CD4-positive, alpha-beta T cell treated with Interleukin-17A for 4 hours (primary cell): ENCODE measurements at places on chromosomes 6 and 20.

DNA sequence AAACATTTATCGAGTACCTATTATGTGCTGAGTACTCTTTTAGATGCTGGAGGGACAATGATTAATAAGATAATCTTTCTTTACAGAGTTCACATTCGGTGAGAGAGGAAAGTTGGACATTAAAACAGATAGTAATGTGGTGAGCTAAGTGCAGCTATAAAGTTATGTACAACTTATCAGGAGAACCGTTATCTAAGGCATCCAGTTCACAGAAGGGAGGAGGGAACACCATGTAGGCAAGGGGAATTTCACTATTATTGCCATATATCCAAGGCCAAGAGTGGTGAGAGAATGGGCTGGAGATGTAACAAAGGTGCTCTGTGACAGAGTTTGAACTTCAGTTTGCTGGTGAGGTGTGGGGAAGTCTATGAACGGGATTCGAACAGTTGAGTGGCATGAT, 105.8 kb downstream of the CARMIL1 start:
- DNase-seq: no peak

DNA sequence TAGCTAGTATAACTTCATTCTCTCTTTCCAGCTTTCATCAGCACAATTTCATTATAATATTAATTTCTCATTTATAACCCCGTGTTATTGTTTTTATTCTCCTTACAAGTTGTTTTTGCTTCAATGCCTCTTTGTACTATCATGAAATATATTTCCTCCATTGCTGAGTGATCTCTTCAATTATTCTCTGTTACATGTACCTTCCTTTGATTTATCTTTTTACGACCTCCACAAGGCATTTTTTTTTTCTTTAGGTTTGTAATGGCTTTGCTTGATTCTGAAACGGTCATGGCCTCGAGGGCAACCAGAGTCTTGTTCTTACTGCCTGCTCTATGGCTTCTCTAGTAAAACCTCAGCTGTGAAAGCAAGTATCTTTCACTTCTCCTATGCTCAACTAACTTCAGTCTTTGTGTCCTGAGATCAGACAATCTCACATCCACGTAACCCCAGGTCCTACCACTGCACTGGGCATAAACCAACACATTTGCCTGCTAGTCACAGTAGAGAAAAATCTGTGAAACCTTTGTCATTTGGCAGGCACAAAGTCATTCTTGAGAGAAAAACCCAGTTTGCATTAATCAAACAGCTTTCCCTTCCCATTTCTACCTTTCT, 119.9 kb downstream of the UST start:
- no peak for DNase-seq

GRCh38 chr6:79612457-79612856, 18.7 kb upstream of the SH3BGRL2 start:
- no peak for DNase-seq

DNA sequence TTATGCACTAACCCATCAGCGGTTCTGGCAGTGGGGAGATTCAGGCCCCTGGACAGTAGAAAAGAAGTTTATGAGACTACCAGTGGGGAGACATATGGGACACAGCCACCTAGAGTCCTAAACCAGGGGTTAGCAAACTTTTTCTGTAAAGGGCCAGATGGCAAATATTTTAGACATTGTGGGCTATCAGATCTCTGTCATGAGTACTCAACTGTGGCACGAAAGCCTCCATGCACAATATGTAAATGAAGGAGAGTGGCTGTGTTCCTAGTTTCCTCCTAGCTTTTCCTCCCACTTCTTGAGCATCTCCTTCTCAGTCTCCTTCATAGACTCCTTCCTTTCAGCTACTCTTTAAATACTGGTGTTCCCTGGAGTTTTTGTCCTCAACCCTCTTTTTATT, 3.3 kb upstream of the HLA-DMA start:
- no peak for DNase-seq

DNA sequence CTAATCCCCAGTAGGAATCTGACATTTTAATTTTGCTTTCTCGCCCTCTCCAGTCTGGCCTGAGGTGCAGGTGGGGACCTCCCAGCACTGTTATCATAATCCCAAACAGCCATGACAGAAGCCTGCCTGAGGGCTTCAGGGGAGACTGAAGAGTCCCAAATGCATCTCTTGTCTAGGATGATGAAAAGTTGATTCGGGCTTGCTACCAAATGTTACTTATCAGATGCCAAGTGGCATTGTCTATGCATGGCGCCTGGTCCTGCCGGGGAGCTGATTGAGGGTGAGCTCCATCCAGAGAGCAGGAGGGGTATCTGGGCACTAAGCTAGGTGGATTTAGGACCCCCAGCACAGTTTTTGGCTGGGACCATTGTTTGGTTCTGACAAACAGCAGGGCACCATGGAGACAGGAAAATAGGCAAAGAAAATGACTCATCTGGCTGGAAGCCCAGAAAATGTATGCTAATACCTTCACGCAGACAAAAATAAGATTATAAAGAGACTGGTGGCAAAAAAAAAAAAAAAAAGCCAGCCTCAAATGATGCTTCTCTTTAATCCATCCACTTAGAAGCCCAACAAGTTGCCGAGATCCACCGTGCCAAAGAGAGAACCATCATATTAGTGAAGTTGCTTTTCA, 513.7 kb upstream of the SULF2 start:
- no peak for DNase-seq

DNA sequence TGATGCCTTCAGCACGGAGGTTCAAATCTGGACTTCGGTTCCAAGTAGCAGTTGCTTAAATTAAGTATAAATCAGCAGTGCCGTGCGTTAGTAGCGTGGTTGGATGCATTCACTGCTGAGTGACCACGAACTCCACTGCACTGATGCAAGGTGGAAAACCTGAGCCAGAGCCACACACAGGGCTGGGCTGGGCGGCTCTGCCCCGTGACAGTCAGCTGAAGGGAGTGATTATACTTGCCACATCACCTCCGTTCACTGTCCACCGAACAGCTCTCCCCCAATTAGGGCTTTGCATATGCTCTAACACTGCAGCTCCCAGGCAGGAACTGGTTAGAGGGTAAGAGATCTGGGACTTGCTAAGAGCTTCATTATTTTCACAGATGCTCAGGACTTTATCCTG, 22.2 kb downstream of the PPP1R3G start:
- no peak for DNase-seq

DNA sequence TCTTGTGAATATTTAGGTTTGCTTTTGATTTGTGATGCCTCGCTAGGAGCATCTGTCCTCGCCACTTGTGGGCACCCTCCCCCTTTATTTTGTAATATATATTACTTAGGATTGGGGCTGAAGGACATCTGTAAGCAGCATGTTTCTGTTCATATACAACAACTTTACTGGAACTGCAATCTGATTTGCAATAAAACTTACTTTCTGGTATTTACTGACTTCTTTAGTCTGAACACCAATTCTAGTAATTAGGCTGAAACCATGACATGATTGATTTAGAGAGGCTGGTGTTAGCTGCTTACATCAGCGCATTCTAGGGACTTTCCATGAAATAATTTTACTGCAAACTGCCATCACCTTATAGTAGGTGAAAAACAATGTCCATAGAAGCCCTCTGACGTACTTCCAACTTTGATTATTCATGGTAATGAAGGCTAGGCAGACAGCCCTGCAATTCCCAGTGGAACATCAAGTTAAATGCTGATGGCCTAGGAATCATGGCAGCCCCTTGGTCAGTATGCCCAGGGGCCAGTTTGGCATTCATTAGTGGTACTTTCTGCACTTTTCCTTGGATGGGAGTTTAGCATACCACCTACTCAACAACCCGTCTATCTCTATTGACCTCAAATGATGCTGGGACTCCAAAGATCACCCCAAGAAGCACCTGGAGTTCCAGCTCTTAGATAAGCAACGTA, 132.9 kb upstream of the MCHR2 start:
- no peak for DNase-seq

GRCh38 chr6:132287101-132287500, 114.2 kb downstream of the MOXD1 start:
- DNase-seq: no peak
